Foreskin keratinocyte (primary cell): ENCODE measurements at places on chromosomes 5 and 9. TPM values are rescaled to one million over a fixed set of nuclear protein-coding genes. Genes with fewer than 3 reads are reported as not detected.

The NELFB gene
- 50.3 and 54.3 TPM in 2 replicates for polyA plus RNA-seq

The KCTD16 gene
- polyA plus RNA-seq: 0.02 TPM in 1 of 2 replicates, not detected in the other

- DNase-seq: no peak
These were observed 68.5 kb downstream of the MYO10 start for GRCh38 chr5:16867577-16867953.

DNA sequence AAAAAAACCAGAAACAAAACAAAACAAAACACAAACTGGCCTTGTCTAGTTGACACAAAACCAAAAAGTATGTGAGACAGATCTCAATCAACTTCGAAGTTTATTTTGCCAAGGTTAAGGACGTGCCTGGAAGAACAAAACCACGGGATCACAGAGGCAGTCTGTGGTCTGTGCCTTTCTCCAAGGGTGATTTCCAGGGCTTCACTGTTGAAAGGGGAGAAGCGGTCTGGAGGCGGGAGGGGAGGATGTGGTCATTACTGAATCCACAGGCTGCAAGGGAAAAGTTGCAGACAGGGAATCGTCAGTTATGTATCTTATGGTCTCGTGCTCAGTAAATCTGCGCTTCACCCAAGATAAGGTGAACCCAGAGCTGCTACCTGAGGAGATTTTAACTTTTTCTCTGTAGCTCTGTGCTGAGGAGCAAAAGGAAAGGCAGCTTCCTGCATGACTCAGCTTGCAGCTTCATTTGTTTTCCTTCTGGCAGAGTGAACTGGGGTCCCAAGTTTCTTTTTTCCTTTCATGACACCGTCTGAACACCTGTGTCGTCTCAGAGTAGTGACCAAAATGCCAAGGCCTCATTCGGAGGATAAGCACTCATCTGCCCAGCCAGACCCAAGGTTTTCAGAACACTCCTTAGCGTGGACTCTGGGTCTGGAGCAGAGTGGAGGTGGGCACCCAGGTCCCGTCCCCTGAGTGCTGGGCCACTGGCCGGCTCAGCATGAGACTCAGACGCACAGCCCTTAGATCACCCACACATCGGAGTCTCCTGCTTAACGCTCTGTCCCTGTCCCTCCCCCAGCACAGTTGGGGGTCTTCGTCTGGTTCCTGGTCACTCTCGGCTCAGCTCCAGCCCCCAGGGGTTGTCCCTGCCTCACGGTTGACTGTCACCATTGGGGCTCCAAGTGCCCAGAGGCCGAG, 25.9 kb downstream of the ROPN1L start:
- DNase-seq: no peak

DNA sequence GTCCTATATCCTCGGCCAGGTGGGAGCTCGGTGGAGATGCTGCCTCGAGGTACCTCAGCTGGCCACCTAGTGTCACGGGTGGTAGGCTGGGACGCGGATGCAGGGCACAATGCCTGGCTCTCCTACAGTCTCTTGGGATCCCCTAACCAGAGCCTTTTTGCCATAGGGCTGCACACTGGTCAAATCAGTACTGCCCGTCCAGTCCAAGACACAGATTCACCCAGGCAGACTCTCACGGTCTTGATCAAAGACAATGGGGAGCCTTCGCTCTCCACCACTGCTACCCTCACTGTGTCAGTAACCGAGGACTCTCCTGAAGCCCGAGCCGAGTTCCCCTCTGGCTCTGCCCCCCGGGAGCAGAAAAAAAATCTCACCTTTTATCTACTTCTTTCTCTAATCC, 2.0 kb downstream of the PCDHGC3 start:
- DNase-seq: no peak
